Stimulated activated CD8-positive, alpha-beta memory T cell treated with anti-CD3 and anti-CD28 coated beads, Interleukin-7, amount 100 ng/mL, for 24 hours (primary cell): ENCODE measurements at places on chromosomes 3 and 15.
A peak's percentile ranks its signal among the peaks of the same experiment; 100 is the strongest.

GRCh38 chr15:74773329-74773728, 8.6 kb upstream of the CSK start:
- DNase-seq, result no peak

- DNase-seq, result no peak
Observed at GRCh38 chr3:193237030-193237429, 4.0 kb upstream of the PLAAT1 start.

DNA sequence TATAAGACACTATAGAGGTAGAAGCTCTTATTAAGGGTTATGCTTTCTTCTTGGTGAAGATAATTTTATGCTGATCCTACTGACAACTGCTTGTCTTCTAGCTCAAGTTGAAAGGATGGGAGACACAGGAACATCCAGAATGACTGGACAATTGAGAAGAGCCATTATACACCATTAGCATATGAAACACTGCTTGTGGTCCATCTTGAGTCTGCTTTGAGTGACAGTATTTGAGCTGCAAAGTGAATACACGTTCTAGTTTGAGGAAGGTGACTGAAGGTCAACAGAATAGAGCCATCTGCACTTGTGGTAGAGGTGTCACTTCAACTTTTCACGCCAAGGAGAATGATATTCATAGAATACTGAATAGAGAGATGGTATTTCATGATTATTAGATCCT, 315.4 kb downstream of the MCTP2 start:
- no peak for DNase-seq

GRCh38 chr3:184639351-184639750, 72.5 kb downstream of the MAGEF1 start:
- DNase-seq, result no peak

DNA sequence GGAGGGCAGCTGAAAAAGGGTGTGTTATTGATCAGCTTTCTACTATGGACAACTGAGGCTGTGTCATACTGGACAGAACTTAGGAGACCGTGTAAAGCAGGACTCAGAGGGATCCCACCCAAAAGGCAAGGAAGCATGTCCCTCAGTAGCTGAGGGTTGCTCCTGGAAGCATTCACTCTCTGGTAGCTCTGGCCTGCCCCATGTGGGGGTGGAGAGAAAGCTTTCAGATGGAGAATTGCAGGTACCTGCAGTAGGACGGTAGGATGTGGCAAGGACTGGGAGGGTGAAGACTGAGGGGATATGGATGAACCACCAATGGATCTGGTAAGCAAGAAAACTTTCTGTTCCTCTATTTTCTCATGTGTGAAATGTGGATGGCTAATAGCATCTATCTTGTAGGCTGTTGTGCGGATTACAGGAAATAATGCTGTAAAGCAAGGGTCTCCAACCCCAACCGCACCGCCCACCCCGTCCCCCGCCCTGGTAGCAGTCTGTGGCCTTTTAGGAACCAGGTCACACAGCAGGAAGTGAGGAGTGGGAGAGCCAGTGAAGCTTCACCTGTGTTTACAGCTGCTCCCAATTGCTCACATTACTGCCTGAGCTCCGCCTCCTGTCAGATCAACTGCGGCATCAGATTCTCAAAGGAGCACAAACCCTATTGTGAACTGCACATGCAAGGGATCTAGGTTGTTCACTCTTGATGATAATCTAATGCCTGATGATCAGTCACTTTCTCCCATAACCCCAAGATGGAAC, 157.7 kb upstream of the PROK2 start:
- no peak for DNase-seq

GRCh38 chr3:107524326-107524840, 1.6 kb downstream of the BBX start:
- no peak for DNase-seq

DNA sequence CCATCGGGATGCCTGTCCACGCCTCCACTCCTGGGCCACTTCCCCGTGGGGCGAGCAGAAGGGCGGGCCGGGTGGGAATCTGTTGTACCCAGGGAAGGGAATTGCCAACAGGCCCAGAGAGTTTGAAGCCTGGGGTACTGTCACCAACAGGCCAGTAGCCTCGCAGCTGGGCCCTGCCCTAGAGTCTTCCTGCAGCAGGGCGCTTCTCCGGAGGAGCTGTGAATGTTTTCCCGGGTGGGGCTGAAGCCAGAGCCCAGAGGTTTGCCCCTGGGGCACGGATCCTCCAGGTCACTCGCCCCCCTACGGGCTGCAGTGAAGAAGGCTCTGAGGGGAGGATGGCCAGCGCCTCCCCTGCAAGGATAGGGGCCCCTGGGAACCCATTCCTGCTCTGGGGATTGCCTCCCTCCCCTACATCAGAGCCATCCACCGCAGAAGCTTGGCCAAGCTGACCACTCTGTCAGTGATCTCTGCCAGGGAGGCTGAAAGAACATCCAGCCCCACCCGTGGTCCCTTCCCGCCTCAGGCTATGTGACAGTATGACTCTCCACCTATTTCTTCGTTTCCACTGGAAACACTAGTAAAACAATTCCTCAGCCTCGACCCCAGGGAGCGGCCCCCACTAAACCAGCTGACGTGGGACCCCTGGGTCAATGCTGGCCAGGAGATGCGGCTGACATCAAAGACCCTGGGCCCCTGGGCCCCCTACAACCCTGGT, 16.8 kb downstream of the CIDEC start:
- no peak for DNase-seq

GRCh38 chr15:38564557-38565286, at the start of gene RASGRP1:
Gene RASGRP1, minus strand, starts transcription at chr15:38564814. Its CDS starts 186 bp downstream, at chr15:38564628.
- peak; percentile 58 for DNase-seq

DNA sequence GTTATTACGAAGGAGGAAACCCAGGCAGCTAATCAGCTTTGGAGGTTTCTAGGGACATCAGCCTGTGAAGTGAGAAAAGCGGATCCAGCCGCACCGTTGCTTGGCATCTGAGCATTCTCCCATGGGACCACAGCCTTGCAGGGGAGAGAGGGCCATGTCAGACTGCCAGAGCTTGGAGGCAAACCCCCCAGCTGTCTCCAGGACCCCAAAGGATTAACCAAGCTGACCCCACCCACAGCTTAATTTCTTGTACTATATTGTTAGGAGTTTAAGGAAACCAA, 5.1 kb downstream of the IGDCC3 start:
- DNase-seq, result no peak

GRCh38 chr3:41094351-41094750, 105.0 kb upstream of the CTNNB1 start:
- DNase-seq, result no peak

- DNase-seq, result no peak
Observed at GRCh38 chr3:18861137-18861536, 287.2 kb upstream of the KCNH8 start.

- DNase-seq, result no peak
Observed at GRCh38 chr3:123008840-123009239, 18.7 kb downstream of the SEMA5B start.
